ENCODE measurements at places on chromosomes 7 and 10.

GRCh38 chr7:102115181-102115580 lies 171.5 kb upstream of the SH2B2 start:
- no peak for DNase-seq

GRCh38 chr10:30529373-30529998 lies 95.5 kb downstream of the MAP3K8 start:
- peak; percentile 80 for DNase-seq

DNA sequence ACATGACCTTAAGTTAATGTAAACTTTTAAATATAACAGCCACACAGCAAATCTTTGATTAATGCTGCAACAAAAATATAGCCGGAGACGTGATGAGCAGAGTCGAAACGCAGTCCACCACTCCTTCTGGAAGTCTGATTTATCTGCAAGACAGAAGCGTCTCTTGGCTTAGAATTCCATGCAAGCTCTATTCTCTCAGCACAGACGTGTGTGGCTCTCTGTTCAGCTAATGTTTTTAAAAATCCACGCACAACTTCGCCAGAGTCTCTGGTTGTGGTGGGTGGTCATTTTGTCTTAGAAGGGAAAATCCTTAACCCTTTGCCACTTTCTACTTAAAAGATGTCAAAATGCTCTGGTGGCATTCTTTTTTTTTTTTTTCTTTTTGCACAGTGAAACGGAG lies 438.0 kb upstream of the MGMT start:
- DNase-seq, result no peak

GRCh38 chr10:8144496-8144895 lies 90.0 kb downstream of the GATA3 start:
- no peak for DNase-seq

DNA sequence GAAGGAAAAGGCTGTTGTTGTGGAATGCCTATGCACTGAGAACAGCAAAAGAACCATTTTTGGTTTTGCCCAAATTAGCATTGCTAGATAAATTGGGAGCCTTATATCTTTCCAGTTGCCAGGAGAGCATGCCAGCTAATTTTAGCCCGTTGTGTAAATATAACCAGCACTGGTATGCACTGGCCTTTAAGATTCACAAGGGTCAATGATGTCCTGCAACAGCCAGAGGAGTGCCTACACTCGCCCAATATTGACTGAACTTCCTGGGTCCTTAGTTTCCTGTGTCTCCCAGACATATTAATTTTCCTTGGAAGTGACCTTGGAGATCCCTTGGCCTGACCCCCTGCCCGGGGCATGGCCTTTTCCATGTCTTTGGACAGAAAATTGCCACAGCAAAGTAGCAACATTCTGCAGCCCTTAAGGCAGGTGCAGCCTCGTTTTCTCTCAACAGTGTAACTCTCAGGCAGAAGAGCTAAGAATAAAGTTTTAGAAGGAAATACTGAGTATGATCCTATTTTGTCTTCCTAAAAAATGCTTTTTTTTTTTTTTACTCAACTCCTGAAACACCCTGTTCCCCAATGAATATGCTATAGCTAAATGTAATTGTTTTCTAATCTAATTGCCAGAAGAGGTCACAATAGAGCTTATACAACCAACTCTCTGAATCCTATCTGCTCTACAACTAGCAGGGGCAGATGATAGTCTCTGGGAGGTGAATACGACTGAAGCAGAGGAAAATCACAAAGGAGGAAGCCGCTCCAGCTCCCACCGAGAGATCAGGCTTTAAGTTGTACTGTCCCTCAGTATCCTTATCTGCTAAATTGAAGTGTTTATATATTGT lies 131.9 kb upstream of the PCGF5 start:
- DNase-seq, result no peak

- no peak for DNase-seq
These were observed 464.7 kb upstream of the IGFBP3 start for GRCh38 chr7:46385662-46386309.

DNA sequence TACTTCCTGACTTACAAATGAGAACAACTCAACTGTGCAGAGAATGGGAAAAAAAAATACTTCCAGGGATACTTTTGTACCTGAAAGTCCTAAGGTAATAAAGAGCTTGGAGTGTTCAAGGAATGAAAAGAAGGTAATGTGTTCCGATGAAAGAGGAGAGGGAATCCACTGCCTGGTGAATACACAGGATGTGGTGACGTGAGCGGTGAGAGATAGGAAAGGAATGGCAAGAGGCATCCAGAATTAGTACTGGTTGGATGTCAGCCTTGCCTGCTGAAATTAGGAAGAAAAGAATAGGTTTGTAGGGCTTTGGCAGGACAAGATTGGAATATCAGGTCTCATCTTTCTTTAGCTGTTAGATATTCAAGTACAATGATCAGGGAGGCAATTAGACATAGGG lies 347.7 kb downstream of the POM121L12 start:
- DNase-seq, result no peak
